ENCODE measurements at places on chromosomes 3 and 15.

- no peak for DNase-seq
Measured at GRCh38 chr3:127951276-127951675, 36.2 kb downstream of the KBTBD12 start.

GRCh38 chr15:70042553-70043214 lies 55.0 kb downstream of the TLE3 start:
- DNase-seq, result no peak

DNA sequence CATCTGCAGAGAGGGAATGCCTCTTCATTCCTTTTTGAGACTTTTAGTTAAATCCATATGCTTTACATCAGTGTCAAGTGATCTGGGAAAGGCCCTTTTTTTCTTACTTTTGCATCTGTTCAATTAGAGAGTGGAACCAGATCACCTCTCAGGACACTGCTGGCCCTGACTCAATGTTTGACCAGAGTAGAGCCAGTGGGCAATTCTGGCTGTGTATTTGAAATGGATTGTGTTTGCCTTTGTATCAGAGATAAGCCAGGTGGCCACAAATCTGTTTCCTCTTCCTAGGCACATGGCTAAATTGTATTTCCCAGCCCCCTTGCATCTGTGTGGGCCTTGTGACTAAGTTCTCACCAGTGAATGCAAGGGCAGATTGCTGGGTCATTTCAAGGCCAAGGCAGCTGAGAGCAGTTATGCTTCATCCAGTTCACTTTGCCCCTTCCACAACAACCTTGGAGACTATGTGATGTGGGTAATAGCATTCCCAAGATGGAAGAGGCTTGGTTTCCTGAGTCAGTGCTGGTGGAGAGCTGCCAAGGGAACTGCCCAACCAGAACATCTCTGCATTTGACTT lies 75.6 kb upstream of the CACNA2D3 start:
- DNase-seq, result no peak

- no peak for DNase-seq
Measured at GRCh38 chr15:70328679-70329115, 231.0 kb upstream of the TLE3 start.

DNA sequence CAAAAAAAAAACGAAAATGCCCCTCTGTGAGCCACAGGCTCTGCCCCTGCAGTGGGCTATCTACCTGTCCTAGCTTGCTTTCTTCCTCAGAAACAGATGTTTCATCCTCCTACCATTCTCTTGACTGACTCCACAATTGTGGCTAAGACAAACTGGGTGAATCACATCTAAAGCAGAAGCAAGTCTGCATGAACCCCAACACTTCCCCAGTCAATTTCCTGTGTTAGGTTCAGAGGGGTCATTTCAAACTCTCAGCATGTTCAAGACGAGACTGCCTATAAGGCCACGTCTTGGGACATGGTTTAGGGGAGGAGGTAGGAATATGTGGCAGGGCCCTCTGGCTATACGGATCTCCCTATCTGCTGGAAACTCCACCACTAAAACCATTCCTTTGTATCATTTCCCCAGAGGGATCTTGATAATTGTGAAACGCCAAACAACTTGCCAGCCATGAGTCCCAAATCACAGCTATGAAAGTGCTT lies 28.6 kb upstream of the ANKDD1A start:
- no peak for DNase-seq

- DNase-seq, result no peak
Measured at GRCh38 chr3:23344886-23345285, 141.8 kb downstream of the UBE2E2 start.

- no peak for DNase-seq
Measured at GRCh38 chr3:53274938-53275605, 19.2 kb upstream of the TKT start.

DNA sequence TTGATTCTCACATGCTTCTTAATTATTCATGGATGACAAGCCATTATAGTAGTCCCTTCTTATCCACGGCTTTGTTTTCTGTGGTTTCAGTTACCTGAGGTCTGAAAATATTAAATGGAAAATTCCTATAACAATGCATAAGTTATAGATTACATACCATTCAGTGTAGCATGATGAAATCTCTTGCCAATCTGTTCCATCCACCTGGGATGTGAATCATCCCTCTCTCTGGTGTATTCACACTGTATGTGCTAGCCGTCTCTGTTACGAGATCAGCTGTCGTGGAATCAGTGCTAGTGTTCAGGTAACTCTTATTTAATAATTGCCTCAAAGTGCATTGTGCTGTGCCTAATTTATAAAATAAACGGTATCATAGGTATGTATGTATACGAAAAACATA lies 5.2 kb downstream of the WDR5B start:
- no peak for DNase-seq

DNA sequence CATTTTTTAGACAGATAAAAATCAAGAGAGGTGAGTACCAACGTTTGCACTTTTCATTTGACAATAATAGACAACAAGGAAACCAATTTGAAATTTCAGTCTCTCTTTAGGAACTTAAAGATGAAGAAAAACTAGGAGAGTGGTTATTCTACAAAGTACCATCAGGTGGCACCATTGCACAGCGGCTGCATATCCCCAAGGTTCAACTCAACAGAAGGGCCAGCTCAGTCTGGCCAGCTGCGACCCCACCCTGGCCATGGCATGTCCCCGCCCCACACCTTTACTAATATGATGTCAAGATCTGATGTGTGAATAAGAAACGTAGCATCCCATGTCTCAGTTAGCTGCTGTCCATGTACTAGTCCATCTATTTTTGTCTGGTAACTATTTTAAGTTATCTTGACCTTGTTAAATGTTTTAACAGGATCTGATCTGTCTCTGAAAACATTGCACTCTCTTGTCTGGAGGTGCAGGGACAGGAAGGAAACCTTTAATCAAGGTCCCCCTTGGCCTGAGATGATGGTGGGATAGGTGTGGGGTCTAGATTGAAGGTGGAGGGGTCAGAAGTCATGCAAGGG lies 35.5 kb upstream of the CGNL1 start:
- no peak for DNase-seq

- no peak for DNase-seq
Measured at GRCh38 chr3:132596816-132597433, at the start of gene ACKR4. TSS of gene ACKR4 (plus strand) at chr3:132597270. CDS start at chr3:132600398, 3,128 bp downstream.
